ENCODE measurements at places on chromosomes 3 and 15.
A peak's percentile ranks its signal among the peaks of the same experiment; 100 is the strongest.

GRCh38 chr3:56055546-56055945 lies 412.7 kb downstream of the ERC2 start:
- no peaks in the 10 kb centered on the region for H3K27me3 ChIP-seq
- H3K4me3 ChIP-seq, result no peak overlapping the region
- no peaks in the 10 kb centered on the region for H3K4me1 ChIP-seq

DNA sequence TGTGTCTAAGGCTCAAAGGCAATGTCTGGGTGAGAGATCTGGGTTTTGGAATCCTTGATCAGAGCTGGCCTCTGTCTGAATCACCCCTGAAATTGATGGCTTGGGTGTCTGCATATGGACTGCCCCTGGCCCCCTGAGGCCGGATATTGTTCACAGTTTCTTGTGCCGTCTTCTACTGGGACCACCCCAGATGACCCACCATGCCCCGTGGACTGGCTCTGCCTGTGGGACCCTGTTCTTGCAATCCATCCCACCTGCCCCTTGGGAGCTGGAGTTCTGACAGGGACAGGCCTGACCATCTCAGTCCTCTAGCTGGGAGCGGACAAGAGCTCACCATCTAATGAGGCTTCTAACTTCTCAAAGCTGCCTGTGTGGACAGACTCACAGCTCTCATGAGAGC lies 119.9 kb downstream of the FAM43A start:
- no peaks in the 10 kb centered on the region for H3K4me1 ChIP-seq
- H3K27ac ChIP-seq, result no peak overlapping the region
- H3K36me3 ChIP-seq, result no peaks in the 10 kb centered on the region
- H3K27me3 ChIP-seq, result peaks cover 4% of the 10 kb centered on the region
- no peak for DNase-seq

DNA sequence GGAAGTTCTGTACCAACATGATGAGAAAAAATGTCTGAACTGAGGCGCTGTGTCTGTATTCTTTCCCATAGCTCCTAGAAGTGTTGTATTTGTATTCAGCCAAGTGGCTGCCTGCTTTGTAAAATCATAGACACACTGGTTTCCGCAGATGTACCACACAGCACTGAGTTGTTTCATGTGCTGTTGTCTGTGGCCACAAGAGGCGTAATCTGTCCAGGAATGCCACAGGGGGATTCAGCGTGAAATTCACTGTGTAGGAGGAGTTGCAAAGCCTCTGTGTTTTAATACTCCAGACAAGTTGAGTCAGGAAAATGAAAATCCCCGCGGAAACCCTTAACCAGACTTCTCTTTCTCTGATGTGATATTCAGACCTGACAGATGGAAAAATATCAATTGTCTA lies 462.2 kb downstream of the NSUN3 start:
- H3K36me3 ChIP-seq, result no peaks in the 10 kb centered on the region
- no peak overlapping the region for H3K4me3 ChIP-seq
- no peak overlapping the region for H3K27ac ChIP-seq
- H3K4me1 ChIP-seq, result no peaks in the 10 kb centered on the region
- DNase-seq, result no peak

- DNase-seq, result no peak
- H3K4me3 ChIP-seq, result no peak overlapping the region
- H3K27me3 ChIP-seq, result no peaks in the 10 kb centered on the region
- H3K4me1 ChIP-seq, result no peaks in the 10 kb centered on the region
These were observed 32.9 kb downstream of the PLCH1 start for GRCh38 chr3:155712008-155712407.

GRCh38 chr3:146783446-146783845 lies 178.3 kb upstream of the PLSCR5 start:
- no peak overlapping the region for H3K4me3 ChIP-seq
- no peaks in the 10 kb centered on the region for H3K27me3 ChIP-seq
- no peaks in the 10 kb centered on the region for H3K4me1 ChIP-seq
- no peak for DNase-seq
- no peaks in the 10 kb centered on the region for H3K36me3 ChIP-seq
- no peak overlapping the region for H3K27ac ChIP-seq

GRCh38 chr3:112302881-112303763 lies 9.1 kb upstream of the SLC9C1 start:
- peak; percentile 41 for DNase-seq
- no peaks in the 10 kb centered on the region for H3K27me3 ChIP-seq
- no peak overlapping the region for H3K27ac ChIP-seq
- no peak overlapping the region for H3K4me3 ChIP-seq
- peaks cover 8% of the 10 kb centered on the region for H3K4me1 ChIP-seq

GRCh38 chr3:143237077-143237627 lies 117.6 kb downstream of the CHST2 start:
- H3K4me1 ChIP-seq, result no peaks in the 10 kb centered on the region
- DNase-seq, result no peak
- no peaks in the 10 kb centered on the region for H3K27me3 ChIP-seq
- H3K36me3 ChIP-seq, result no peaks in the 10 kb centered on the region
- no peak overlapping the region for H3K4me3 ChIP-seq
- H3K27ac ChIP-seq, result no peak overlapping the region

DNA sequence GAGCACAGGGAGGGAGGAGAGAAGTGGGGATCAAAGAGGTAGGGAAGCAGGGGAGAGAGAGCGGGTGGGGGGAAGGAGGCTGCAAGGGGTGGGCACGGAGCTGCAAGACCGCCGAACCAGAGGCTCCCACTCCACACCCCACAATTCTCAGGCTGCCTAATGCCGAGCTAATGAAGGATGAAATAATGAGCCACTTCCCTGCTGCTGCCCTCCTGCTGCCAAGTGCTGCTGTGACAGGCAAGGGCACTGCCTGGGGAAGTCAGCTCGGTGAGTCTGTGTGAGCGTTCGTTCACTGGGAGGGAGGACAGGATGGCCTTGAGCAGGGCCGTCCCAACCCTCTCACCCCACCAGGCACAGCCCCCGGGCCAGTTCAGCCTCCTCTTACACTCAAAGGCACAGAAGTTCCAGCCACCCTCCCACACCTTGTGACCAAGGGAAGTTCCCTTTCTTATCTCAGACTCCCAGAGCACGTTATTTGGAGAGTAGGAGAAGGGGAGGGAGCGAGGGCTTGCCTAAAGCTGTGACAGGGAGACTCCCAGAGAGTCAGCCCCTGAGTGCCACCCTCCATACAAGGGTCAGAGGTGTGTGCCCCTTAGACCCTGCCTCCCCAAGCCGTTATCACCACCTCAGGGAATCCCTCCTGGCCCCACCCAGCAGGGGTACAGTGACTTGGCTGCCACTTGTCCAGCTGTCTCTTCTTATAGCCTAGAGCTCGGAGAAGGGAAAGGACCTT lies 12.4 kb downstream of the GLYCTK start:
- no peaks in the 10 kb centered on the region for H3K36me3 ChIP-seq
- H3K27me3 ChIP-seq, result no peaks in the 10 kb centered on the region
- H3K4me1 ChIP-seq, result no peaks in the 10 kb centered on the region
- no peak overlapping the region for H3K27ac ChIP-seq
- DNase-seq, result no peak
- H3K4me3 ChIP-seq, result no peak overlapping the region

DNA sequence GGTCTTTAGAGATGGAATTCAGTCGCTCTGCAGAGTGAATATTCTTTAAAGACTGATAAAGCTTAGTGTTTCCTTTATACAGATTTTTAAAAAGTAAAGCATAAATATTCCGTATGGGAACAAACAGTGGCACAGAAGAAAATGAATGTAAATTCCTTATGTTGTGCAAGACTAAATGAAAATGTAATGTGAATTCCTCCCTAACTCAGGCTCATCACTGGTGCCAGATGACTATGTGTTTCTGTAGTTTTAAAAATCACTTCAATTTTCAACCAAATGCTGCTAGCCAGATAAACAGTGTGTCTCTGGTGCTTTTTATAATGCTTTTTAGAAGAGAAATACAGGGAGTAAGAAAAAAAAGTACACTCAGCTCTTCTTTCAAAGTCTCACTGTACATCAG lies 154.8 kb upstream of the SNTN start:
- no peak overlapping the region for H3K27ac ChIP-seq
- no peaks in the 10 kb centered on the region for H3K4me1 ChIP-seq
- no peak for DNase-seq
- no peak overlapping the region for H3K4me3 ChIP-seq
- no peaks in the 10 kb centered on the region for H3K27me3 ChIP-seq

DNA sequence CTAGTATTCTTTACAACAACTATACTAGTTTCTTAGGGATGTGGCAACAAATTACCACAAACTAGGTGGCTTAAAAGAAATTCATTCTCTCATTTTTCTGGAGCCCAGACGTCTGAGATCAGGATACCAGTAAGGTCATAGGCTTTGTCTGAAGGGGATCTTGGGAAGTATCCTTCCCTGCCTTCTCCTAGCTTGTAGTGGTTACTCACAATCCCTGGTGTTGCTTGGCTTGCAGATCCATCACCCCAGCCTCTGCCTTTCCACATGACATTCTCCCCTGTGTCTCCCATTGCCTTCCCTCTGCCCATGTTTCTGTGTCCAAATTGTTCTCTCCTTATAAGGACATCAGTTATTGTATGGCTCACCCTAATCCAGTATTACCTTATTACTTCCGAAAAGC lies 24.3 kb upstream of the CLDN1 start:
- H3K27ac ChIP-seq, result no peak overlapping the region
- DNase-seq, result no peak
- no peaks in the 10 kb centered on the region for H3K4me1 ChIP-seq
- H3K27me3 ChIP-seq, result peaks cover 5% of the 10 kb centered on the region
- H3K4me3 ChIP-seq, result no peak overlapping the region

Measured in activated CD8-positive, alpha-beta T cell treated with anti-CD3 and anti-CD28 coated beads, Interleukin-2, amount 10 ng/mL, durations not matched to agents 7 days and 5 days (primary cell).